ENCODE measurements at places on chromosomes 7 and 10.

DNA sequence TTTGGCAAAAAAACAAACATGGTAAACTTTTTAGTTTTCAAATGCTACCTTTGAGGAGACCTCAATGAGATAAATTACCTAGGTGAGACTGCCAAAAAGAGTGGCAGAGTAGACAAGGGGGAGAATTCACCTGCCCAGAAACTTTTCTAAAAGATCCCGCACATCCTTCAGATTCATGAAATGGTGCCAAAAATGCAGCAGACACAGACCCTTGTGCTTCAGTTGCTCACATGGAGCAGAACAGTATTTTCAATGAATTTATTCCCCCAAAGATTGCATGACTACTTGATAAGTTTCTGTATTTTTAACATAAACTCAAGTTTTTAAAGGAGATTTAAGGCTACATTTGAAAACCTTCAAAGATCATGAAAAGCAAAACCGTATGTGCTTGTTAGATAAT is 270.0 kb downstream of the TRIL start:
- DNase-seq: no peak

- no peak for DNase-seq
Measured at GRCh38 chr10:73246322-73246645, 771 bp downstream of the DNAJC9 start.

- DNase-seq: no peak
Measured at GRCh38 chr7:29764227-29764626, 42.1 kb upstream of the WIPF3 start.

GRCh38 chr7:5636914-5637313 is 144.5 kb downstream of the RNF216 start:
- DNase-seq: peak; percentile 94

- DNase-seq: no peak
Measured at GRCh38 chr10:32366588-32366987, 19.6 kb upstream of the EPC1 start.

DNA sequence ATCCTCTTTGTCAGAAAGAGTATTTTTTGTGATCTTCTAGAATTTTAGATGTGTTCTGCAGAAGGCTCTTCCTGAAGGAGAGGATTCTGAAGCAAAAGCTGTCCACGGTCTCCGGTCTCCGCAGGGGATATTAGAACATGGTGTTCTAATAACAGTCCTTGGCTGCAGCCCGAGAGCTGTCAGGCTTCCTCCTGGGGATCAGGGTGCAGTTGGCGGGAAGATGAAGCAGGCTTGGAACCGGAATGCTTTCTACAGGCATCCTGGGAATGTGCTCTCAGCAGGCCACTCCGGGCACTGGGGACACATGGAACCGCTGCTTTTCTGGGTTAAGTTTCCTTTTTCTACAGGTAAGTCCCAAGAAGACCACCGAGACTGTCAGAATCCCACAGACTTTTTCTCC is 118.6 kb upstream of the PARD3 start:
- DNase-seq: peak; percentile 31

DNA sequence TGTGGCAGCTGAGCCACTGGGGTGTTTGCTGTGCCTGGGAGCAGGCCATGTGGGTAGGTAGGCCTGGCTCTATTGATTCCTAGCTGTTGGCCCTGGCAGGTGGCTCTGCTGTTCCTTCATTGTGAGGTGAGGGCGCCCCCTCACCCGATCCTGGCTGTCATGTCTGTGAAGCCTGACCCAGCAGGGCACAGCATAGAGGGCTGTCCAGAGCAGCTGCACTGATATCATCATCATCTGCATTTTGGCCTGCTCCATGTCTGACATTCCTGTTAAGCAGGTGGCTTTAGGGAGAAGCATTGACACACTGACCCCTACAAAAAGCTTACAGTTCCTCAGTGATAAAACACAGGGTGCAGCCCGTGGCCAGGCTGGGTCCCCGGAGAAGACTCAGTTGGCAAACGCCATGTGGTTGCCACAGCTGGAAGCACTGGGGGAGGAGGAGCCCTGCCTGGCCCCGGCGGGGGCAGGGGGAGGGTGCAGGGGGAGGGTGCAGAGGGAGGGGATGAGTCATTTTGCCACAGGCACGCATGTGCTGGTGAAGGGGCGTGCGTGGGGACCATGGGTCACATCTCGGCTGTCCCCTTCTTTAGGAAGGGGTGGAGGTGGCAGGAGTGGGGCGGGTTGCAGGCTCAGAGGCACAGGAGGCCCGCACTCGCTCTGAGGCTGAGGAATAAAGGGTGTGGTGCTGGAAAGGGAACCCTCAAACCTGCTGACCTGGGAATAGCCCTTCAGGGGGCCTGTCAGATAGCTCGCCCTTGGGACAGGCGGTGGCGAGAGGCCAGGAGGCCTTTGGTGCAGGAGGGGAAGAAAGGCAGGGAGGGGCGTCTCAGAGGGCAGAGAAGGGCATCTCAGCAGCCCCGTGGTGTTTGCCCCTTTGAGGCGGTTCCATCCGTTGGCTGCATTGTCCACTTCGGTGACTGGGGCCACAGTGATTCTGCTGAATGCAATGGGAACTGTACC is 31.6 kb downstream of the IKZF1 start:
- DNase-seq: no peak

- no peak for DNase-seq
Measured at GRCh38 chr7:135161669-135162068, 8.8 kb downstream of the CYREN start.

DNA sequence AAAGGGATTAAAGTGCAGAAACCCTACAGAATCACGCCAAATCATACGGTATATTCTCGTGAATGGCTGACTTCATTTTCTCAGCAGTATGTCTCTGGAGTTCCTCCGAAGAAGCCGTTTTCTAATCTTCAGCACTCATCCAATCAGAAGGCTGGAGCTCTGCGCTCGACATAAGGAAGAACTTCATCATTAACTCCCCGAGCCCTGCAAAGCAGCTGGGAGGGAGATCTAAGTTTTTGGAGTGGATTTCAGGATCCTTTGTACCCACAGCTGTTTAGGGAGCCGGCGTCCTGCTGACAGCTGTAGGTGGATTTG is 40.7 kb upstream of the SDK1 start:
- peak; percentile 55 for DNase-seq

DNA sequence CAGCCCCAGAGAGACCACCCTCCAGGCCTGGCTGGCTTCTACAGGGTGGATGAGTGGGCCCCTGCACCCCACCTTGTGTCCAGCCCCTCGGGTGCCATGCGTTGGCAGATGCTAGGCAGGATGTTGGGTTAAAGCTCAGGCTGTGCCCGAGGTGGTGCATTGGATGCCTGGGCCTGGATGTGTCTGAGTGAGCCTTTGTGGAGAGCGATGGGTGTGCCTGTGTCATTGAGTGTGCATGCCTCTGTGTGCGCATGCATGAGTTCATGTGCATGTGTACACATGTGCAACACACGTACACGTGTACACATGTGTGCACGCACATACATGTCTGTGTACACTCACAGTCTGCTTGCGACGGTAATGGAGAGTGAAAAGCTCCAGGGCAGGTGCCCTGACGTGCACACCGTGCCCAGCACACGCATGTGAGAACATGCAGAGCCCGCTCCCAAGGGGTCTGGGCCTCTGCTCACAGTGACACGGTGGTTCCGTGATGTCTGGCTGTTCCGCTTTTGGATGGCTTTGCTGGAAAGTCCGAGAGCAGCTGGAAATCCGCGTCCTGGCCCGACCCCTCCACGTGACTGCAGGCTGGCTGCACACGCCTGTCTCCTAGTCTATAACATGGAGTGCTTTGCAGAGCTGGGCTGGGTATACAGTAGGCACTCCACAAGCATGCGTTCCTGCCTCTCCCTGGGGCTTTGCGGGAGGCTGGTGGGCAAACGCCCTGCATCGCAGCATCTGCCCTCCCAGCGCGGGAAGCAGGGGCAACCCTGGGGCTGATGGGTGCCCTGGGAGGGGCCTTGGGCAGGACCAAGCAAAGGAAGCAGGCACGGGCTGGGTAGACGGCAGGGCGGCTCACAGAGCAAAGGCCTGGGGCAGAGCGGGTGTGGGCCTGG is 36.9 kb downstream of the ELFN1 start:
- no peak for DNase-seq

DNA sequence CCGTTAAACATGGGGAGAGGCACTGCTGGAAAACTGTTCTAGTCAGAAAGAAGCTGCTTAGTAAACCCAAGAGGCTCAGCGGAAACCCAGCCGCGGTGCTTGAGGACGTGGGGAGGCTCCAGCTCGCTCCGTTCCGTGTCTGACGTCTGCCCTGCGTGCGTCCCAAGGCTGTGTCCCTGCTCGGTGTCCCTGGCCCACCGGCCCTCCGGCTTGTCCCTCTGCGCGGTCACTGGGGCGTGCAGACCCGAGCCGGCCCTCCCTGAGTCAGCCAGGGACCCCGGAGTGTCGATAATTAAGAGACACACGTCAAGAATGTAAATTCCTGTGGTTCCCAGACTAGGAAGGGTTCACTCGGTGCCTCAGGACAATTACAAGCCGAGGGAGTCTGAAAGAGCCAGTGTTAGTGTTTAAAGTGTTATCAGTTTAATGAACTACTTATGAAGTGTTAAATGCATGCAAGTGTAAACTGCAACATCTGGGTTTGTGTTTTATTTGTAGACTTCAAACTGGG is 98.9 kb downstream of the WDR11 start:
- peak; percentile 38 for DNase-seq

DNA sequence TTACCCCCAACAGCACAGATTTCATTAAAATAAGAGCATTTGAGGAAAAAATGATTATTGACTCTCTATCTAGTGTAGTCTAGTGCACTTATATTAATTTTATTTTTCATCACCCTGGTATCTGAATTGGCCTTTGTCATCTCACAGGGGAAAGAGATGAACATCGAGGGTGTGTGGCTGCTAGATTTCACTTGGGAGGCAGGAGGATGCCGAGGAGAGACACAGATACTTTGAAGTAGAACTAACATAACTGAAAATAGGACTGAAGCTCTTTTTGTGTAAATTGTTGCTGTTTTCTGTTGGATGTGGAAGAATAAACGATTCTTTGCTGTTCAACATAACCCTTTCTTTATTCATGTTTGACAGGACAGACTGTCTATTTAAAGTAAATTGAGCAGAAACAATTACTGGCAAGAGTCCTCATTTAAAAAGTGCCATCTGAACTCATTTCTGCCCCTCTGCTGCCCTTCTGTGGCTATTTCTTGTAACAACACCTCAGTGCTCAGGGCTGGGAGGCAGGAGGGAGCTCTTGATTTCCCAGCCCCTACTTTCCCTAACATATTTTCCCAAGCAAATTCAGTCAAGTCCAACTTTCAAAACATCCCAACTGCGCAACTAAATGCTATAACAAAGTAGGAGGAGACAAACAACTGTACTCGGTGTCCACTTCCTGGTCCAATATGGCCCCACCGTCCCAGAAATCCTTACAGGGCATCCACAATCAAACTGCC is 15.6 kb downstream of the LYZL1 start:
- DNase-seq: peak; percentile 65

DNA sequence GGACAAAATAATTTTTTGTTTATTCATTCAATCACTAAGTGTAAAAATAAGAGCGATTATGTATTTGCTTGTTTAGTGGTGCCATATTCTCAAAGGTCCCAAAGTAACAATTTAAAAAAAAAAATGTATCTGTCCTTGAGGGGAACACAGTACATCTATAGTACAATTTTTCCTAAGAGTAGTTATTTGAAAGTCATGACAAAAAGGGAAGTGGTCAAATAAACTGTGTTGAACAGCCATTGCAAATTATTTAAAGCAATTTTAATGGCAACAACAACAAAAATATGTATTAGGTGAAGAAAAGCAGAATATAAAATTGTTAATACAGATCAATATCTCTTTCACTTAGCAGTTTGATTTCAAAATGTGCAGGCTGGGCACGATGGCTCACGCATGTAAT is 943.5 kb downstream of the CNTNAP2 start:
- no peak for DNase-seq

GRCh38 chr7:121824276-121824675 is 48.7 kb upstream of the PTPRZ1 start:
- DNase-seq: no peak

DNA sequence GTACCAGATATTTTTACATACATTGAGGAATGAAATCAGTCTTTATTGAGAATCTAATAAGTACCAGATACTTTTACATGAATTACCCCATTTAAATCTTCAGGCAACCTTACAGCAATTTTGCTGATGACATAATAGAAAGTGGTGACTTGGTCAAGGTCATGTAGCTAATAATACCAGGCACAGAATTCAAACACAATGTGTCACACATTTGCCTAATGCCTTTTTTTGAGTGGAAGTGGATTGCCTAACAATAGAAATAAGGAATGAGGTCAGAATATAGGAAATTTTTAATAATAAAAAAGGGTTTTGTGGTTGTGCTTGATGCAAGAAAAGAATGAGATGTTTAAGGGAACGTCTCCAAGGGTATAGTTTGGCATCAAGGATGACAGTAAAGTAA is 466.6 kb upstream of the IGFBP3 start:
- DNase-seq: peak; percentile 79

Data from fibroblast of skin of right biceps (primary cell).